ENCODE measurements at places on chromosomes 7 and 10.

- no peak for DNase-seq
Measured at GRCh38 chr7:91537260-91538152, 273.3 kb downstream of the FZD1 start.

DNA sequence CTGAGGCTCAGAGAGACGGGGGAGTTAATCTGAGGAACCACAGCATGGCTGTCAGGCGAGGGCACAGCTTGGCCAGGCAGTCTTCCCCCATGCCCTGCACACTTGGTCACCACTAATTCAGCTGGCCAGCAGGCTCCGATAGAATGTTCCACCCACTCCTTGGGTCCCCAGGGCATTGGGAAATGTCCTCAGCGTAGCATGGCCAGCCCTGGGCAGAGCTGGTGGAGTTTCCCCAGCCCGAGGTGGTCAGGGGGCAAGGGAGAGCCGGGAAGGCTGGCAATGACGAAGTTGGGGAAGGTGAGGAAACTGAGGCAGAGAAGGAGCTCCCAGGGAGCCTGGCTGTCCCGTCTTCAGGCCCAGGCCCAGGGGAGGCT is 12.1 kb upstream of the GRIFIN start:
- DNase-seq, result no peak

DNA sequence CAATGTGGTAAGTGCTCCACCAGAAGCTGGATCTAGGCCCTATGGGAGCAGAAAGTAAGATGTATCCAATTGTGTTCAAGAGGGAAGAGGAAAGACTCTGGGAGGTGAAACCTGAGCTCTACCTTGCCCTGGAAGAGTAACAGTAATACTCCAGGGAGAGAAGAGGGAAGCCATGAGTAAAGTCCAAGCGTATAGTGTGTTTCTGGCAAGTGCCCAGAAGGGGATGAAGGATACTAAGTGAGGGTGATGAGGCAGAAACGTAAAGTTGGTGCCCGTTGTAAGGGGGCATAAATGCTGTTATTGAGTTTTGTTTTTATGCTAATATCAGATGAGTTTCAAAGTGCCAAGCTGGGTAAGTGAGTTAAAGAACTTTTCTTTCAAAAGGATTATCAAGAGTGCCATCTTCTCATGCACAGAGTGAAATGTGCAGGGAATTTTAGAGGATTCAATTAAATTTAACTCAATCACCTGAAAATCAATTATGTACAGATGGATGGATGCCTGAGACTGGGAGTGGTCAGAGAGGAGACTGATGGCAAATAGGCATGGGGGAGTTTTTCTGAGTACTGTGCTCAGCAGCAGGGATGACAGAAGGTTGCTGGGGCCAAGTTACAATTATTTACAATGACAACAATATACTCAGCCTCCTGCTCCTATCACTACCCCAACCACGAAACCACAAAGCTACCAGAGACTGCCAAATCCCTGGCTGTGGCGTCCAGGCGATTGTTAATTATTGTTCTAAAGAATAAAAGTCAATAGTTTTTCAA is 123.3 kb upstream of the LAMB4 start:
- DNase-seq, result no peak

- DNase-seq, result no peak
Measured at GRCh38 chr10:65838811-65839210, 1087.0 kb upstream of the LRRTM3 start.

DNA sequence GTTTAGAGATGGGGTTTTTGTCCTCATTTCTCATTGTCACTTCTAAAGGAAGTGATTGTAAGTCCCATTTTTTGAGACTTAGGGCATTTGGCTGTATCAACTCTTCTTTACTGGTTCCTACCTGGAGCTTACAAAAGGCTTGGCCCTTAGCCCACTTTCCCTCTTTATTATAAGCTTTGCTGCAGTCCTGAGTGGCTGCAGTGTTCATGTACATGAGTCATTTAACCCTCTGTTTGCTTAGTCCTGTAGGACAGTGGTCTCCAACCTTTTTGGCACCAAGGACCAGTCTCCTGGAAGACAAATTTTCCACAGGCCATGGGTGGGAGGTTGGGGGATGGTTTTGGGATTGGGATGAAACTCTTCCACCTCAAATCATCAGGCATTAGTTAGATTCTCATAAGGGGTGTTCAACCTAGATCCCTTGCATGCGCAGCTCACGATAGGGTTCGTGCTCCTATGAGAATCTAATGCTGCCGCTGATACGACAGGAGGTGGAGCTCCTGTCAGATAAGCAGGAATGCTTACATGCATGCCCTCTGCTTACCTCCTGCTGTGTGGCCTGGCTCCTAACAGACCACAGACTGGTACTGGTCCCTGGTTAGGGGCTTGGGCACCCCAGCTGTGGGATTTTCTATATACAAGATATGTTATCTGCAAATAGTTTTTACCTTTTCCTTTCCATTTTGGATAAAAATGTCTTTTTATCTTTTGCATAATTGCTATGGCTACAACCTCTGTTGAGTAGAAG is 99.7 kb downstream of the CCSER2 start:
- DNase-seq, result no peak

- DNase-seq, result no peak
Measured at GRCh38 chr7:33193308-33193864, 64.0 kb downstream of the BBS9 start.

DNA sequence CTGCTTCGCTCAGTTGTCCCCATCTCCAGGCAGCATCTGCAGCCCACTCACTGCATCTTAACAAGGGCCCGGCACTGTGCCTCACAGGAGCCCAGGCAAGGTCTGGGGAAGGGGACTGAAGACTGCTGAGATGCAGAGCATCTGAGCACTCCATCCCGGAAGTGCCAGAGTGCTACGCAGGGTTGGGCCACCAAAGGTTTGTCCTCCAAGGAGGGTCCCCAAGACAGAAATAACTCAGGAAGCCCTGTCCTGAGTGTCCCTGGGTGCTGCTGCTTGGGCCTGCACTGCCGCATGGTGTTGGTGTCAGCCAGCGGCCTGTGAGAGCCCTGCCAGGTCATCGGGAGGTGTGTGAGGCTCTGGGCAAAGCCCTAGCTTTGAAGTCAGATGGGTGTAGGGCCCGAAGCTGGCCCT is 288.2 kb upstream of the ZMIZ1 start:
- DNase-seq, result no peak

DNA sequence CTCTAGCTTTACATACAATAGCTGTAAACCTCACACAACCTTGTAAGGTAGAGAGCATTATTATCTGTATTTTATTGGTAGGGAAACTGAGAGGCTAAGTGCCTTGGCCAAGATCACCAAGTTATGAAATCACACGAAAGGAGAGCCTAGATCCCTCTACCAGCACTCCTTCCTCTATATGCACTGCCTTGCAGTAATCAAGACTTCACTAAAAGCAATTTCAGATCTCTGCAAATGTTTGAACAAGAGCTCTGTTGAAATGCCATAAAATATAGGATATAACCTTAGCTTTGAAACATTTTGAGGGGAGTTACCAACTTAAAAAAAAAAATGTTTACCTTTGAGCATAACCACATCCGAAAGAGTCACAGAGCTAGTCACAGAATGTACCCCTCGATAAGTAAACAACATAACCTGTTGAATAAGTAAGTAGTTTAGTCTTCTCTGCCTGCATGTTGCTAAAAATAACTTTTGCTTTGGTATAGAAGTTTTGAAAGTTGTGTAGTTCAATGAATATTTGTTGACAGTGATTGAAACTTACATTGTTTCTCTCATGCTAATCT is 709.4 kb downstream of the AUTS2 start:
- no peak for DNase-seq
